ENCODE measurements at places on chromosomes 7 and 10. TPM values are rescaled to one million over a fixed set of nuclear protein-coding genes. Genes with fewer than 3 reads are reported as not detected.

HOXA13 gene
- not detected for total RNA-seq

RUFY2 gene
- total RNA-seq: 14.1 TPM

AKR1C3 gene
- total RNA-seq: 2.1 TPM

SCIN gene
- 0.44 TPM for total RNA-seq

DNA sequence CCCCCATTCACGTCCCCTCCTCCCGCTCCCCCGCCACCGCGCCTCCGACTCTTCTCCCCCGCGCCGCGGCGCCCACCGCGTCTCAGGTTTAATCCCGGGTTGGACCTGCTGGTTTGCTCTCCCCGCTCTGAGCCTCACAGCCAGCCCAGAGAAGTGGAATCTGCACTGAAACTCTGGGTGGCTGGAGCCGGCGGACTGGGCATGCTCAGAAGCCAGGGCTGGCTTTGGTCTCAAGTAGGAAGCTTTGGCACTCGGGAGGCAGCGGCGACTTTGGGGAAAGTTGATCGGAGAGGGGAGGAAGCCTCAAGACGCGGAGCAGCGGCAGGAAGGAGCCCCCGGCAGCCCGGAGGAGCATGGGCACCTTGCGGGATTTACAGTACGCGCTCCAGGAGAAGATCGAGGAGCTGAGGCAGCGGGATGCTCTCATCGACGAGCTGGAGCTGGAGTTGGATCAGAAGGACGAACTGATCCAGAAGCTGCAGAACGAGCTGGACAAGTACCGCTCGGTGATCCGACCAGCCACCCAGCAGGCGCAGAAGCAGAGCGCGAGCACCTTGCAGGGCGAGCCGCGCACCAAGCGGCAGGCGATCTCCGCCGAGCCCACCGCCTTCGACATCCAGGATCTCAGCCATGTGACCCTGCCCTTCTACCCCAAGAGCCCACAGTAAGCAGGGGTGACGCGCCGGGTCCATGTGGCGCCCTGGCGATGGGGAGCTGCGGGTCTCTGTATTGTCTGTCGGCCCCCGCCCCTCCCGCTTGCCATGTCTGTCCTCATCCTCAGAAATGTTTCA, at the start of gene PRKG1:
Gene PRKG1 (plus strand): TSS at position 250 of the 791 bp plus-strand sequence.
- DNase-seq: peak; percentile 80

GRCh38 chr10:14244801-14245211, 85.9 kb downstream of the FRMD4A start:
- DNase-seq: no peak

DNA sequence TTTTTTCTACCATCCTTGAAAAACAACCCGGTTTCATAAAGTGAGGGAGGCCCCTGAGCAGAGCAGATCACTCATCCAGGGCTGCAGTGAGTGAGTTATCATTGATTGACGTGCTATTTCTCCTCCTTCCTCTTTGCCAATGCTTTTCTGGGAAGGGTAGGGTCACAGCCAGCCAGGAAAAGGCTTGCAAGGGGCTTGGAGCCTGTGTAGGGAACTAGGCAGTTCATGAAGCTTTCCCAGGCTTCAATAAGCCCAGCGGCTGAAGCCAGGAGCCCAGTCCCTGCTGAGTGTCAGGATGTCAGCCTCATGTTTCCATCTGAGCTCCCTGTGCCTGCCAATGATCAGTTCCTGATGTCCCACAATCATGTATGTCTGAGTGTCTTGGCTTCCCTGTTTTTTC, 584.7 kb downstream of the GALNT17 start:
- no peak for DNase-seq

DNA sequence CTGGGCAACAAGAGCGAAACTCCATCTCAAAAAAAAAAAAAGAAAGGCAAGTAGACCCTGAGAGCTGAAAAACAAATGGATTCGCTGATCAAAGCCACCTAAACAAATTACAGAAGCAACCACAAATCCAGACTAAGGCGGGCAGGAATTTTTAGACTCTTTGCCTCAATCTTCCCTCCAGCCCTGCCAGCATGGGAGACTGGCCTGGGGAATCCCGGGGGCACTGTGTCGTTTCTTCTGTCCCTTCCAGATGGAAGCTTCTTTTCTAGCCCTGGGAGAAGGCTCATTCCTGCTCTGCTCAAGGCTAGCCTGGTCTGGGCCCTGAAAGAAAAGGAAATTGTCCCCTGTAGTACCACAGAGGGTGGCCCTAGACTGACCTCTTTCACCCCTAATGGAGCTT, 15.6 kb upstream of the SERPINE1 start:
- no peak for DNase-seq

- no peak for DNase-seq
Observed at GRCh38 chr10:47114680-47115186, 185.3 kb upstream of the GDF10 start.

- no peak for DNase-seq
Observed at GRCh38 chr7:86592185-86592584, 51.5 kb upstream of the GRM3 start.

All from H9 (cell line).